ENCODE measurements at places on chromosomes 4 and X.
A peak's percentile ranks its signal among the peaks of the same experiment; 100 is the strongest.

GRCh38 chrX:9859711-9860555 is 73.7 kb downstream of the SHROOM2 start:
- DNase-seq, result no peak

DNA sequence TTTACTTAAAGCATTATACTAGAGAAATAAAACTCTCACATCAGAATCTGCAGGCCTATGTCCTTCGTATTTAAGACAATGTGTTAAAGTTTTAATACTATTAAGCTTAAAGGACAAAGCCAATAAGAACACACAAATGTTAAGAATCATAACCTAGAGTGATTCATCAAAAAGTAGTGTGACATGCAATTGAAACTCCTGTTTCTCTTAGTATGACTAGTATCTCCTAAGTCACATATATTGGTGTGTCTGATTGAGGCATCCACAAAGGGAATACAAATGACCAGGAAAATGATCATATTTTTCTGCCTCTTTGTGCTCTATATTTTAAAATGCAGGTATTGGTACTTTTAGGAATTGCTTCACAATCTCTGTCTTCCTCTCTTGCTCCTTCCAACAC is 23.8 kb downstream of the GPRASP3 start:
- no peak for DNase-seq

DNA sequence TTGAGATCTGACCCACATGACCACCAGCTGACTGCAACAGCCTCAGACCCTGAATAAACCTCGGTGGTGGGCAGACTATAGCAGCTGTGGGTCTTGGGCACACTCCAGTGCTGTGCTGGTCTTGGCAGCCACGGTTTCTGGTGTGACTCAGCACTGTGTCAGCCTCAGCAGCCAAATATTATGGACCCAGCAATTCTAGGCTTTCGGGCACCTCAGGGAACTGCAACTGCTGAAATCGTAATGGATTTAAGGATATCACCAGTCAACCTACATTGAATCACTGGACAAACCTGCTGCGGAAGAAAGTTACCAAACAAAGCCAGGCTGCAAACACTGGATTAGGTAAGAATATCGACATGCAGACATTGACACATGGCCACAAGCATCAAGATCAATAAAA is 10.5 kb upstream of the UBE2NL start:
- DNase-seq, result no peak

- no peak for DNase-seq
Observed at GRCh38 chr4:113645771-113646441, 115.6 kb downstream of the CAMK2D start.

DNA sequence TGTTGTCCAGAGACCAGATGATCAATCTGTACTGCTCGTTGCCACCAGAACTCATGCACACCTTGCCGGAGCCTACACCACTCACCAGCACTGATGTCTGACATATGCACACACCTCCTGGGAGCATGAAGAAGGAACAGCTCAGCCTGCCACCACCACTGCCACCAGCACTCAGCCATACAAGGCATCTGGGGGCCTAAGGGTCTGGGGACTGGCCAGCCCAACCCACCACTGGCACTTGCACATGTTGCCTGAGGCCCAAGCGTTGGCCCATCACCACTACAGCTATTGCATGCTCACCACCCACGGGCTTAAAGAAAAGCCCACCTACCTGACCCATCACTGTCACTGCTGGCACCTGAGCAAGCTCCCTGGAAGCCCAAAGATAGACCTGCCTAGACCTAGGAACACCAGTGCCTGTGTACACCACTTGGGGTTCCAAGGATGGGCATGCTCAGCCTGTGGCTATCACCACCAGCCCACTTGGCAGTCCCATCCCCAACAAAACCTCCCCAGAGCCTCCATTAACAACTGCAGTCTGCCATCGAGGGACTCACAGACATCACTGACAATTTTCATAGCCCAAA is 174.3 kb upstream of the GRID2 start:
- DNase-seq, result no peak

DNA sequence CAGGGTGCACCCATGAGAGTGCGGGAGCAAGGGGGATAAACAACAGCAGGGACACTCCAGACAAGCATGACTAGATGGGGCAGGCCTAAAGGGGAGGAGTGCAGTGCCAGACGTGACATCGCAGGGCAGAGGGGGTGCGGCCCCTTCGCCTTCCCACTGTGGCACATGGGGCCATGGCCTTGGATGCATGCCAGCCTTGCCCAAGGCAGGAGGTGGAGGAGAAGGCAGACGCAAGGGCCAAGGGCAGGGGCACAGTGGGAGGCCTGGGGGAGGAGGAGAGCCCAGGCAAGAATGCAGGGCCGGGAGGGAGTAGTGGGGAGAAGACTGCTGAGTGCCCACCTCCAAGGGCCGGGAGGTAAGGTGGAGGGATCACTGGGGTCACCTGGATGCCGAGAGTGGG is 21.6 kb downstream of the PNMA6E start:
- DNase-seq, result no peak

- no peak for DNase-seq
Observed at GRCh38 chr4:173461170-173461569, 62.3 kb upstream of the SCRG1 start.

GRCh38 chr4:173448103-173448502 is 49.2 kb upstream of the SCRG1 start:
- DNase-seq, result no peak

GRCh38 chr4:89661173-89661899 is 175.6 kb downstream of the SNCA start:
- DNase-seq, result no peak

DNA sequence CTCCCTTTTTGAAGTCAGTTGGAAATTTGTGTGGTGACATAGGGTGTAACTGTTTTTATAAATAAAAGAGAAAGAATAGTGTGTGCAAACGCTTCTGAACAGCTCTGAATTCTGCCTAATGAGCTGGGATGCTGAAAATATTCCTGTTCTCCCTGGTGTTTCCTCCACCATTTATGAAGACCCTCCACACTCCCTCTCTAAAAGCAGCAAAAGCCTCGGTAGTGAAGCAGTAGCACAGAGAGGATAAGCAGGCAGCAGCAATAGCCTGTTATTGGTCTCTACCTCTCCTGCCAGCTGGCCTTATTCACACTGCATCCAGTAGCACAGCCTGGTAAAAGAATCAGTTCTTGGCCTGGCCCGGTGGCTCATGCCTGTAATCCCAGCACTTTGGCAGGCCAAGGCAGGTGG is 406.1 kb downstream of the IQCM start:
- DNase-seq, result no peak

- peak; percentile 18 for DNase-seq
Observed at GRCh38 chr4:10582059-10582686, 102.4 kb downstream of the CLNK start.

- no peak for DNase-seq
Observed at GRCh38 chr4:75391489-75392166, 122.6 kb downstream of the RCHY1 start.

DNA sequence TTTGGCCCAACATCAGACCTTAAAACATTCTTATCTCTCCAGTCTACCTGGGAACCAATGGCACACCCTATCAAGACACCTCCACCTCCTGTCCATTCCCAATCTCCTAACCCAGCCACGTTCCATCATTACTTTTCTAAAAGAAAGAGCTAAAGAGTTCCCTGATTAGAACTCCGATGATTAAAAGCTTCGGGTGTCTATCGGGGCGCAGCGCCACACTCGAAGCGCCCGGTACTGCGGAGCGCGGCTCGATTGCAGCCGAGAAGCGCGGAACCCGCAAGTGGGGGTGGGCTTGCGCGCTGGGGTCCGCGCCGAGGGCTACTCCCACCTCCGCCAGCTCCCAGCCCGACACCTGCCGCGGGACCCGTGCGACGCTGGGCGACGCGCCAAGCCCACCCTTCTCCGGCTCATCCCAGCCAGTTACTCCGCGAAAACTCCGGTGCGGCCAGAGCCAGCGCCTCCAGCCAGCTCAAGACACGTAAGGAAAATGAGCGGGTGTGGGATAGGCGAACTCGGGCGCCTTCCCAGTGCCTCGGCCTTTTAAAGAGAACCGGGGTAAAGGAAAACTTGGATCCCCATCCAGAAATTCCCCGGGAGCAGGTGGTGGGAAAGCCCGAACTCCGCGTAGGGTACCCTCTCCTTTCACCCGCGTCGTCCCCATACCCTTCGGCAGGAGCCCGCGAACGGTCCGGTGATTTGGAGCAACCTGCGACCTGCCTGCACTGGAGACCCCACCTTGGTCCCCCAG is 593 bp downstream of the NPY1R start:
- DNase-seq, result no peak

- no peak for DNase-seq
Observed at GRCh38 chr4:54268151-54268550, 39.1 kb downstream of the PDGFRA start.

- DNase-seq, result no peak
Observed at GRCh38 chr4:145788755-145789154, 108.8 kb downstream of the C4orf51 start.

- no peak for DNase-seq
Observed at GRCh38 chrX:129842510-129843208, 1.0 kb downstream of the ZDHHC9 start.

DNA sequence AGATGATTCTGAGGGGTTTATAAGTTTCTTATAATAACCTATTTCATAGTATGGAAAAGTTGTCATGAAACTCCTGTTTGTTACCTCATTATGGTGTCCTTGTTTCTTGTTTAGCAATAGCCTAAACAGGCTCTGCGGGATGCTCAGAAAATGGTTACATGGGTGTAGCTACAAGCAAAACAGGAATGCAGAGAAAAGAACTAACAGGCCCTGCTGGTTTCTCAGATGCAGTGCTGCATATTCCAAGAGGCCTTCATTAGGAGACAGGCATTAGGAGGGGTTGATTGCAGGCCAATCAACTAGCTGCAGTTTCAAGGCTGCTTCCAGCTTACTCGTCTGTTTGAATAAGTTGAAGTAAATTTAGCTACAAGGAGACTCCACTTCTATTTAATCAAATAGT is 37.6 kb upstream of the HPGD start:
- DNase-seq, result no peak

- DNase-seq, result no peak
Observed at GRCh38 chrX:17039826-17040225, 93.4 kb downstream of the REPS2 start.

DNA sequence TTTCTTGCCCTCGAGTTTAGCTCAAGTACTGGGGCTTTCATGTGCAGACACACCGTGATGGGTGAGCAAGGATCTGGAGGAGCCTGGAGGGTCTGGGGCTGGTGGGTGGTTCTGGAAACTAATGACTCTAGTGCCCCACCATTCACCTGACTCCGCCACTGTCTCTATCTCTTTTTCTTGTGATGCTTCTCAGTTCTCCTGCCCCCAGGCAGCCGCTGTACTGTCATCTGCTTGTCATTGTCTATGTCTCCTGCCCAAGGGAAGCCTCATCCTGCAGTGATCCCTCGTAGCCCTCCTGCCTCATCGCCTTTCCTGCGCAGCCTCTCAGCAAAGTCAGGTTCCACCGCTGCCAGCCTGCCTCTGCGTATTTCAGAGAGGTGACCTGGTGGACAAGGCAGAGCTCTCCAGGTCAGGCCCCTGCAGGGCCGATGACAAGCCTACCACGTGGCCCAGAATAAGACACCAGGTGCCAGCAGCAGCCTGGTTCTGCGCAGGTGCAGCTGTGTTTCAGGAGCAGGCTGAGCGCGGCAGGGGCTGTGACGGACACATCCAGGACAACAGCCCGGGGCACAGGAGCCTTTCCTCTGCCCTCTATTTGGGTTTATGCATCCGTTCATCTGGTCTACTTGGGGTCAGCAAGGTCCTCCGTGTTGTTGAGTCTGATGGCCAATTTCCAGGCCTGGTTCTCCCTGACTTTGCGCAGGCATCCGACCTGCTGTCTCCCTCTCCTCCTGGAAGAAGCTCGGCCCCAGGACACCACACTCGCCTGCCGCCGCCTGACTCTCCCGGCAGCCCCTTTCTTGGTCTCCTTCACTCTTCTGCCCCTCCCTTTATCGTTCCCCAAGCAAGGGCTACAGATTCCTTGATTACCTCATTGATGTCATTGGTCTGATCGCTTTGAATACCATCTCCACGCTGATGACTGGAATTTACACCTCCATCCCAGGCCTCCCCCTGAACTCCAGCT is 30.9 kb upstream of the CDKN2AIP start:
- no peak for DNase-seq

- DNase-seq, result no peak
Observed at GRCh38 chr4:120043828-120044227, 22.8 kb downstream of the MAD2L1 start.

- no peak for DNase-seq
Observed at GRCh38 chr4:110550260-110550659, 72.6 kb downstream of the PITX2 start.

- DNase-seq, result no peak
Observed at GRCh38 chr4:7711307-7711963, 228.2 kb downstream of the AFAP1 start.

- DNase-seq, result no peak
Observed at GRCh38 chrX:154373340-154374306, 811 bp downstream of the FLNA start.

DNA sequence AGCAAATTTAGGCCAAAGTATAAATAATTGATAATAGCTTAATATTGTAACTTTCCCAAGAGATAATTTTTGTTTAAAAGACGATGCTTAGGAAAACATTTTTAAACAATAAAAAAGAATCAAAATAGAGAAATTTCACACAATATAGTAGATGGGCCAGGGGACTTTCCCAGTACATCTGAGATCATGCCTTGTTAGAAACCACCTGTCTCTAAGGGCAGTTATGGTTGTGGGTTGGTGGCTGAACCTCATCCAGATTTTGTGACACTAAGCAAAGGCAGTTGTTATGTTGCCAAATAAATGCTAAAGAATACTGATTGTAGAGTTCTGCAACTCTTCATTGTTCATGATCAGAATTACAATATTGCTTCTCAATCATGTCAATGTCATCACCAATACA is 270.6 kb downstream of the BANK1 start:
- peak; percentile 3 for DNase-seq

GRCh38 chrX:116009861-116010710 is 160.5 kb upstream of the AGTR2 start:
- no peak for DNase-seq

GRCh38 chr4:45578874-45579273 is 545.0 kb downstream of the GABRG1 start:
- no peak for DNase-seq

- DNase-seq, result no peak
Observed at GRCh38 chr4:127509155-127509554, 123.6 kb upstream of the INTU start.

DNA sequence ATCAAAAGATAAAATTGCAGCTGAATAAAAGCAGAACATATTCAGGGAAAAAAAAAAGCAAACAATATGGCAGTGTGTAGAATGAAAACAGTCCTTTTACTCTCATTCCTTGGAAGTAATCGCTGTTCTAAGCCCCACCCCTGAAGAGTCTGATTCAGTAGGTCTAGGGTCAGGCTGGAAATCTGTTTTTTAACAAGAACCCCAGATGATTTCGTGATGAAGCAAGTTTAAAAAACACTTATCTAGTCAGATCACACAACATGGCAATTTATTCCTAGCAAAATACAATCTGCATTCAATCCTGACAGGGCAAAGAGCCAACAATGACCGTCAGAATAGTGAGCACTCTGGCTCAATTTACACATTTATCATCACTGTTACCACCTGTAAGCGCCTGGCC is 16.1 kb downstream of the FAM120C start:
- no peak for DNase-seq

- no peak for DNase-seq
Observed at GRCh38 chr4:110248831-110249253, 50.4 kb upstream of the ELOVL6 start.

All from immature natural killer cell (primary cell).